ENCODE measurements at places on chromosomes 5 and 9. TPM values are rescaled to one million over a fixed set of nuclear protein-coding genes. Genes with fewer than 3 reads are reported as not detected.

- no peak for DNase-seq
These were observed 45.9 kb downstream of the SEMA6A start for GRCh38 chr5:116528519-116529234.

- no peak for DNase-seq
These were observed 26.7 kb downstream of the CLTA start for GRCh38 chr9:36217256-36217968.

- no peak for DNase-seq
These were observed 13.8 kb downstream of the ST8SIA4 start for GRCh38 chr5:100889165-100889743.

The ELAVL2 gene
- 0.54 TPM for polyA plus RNA-seq

DNA sequence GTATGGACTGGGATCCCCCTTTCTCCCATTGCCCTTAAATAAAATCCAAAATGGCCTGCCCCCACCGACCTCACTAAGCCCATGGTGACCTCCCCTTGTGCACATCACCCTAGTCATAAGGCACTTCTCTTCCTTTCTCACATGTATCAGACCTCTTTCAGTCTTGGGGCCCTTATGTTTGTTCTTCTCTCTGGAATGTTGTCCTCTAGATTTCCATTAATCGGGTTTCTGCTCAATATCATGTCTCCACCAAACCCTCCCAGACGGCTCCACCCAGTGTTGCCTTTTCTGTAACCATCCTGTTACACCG is 196.3 kb downstream of the ERCC6L2 start:
- no peak for DNase-seq

DNA sequence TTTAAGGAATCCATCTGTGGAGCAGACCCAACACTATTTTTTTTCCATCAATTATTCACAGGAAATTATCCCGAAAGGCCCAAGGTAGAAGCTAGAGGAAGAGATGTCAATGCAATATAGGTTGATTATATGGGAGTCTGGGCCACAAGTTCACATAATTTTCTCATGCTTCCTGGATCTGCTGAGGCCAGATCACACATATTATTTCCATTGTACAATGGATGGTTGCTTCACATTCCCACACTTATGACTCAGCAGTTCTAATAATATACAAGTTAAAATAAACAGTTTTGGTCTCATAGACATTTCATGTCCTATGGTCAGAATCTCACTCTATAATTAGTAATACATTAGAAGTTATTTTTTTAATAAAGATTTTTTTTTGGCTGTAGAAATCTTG is 66.0 kb upstream of the PTPRD start:
- no peak for DNase-seq

DNA sequence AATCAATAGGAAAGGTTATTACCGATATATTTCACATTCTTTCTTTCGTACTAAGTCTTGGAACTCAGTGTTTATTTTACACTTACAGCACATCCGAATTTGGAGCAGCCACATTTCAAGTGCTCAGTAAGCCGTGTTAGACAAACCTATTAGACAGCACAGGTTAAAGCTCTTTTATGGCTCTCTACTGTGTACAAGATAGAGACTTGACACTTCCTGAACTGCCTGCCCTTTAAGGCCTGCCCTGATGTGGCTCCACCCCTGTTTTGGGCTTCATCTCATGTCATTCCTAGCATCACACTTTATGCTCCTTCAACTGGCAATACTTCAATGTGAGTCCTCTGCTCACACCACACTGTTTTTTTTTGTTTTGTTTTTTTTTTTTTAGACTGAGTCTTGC is 23.5 kb upstream of the SUSD1 start:
- no peak for DNase-seq

GRCh38 chr9:108743901-108744371 is 111.8 kb downstream of the ACTL7B start:
- no peak for DNase-seq

The SLC28A3 gene
- 0.09 TPM for polyA plus RNA-seq

The CARTPT gene
- polyA plus RNA-seq = 3.9 TPM

GRCh38 chr9:118162716-118163115 is 458.5 kb downstream of the TLR4 start:
- DNase-seq = no peak

GRCh38 chr5:139867109-139867508 is 71.5 kb downstream of the PSD2 start:
- DNase-seq = no peak

- DNase-seq = peak; percentile 5
These were observed 59.5 kb upstream of the CHSY3 start for GRCh38 chr5:129844764-129845163.

The CMYA5 gene
- 4.3 TPM for polyA plus RNA-seq

GRCh38 chr5:31469886-31470285 is 62.0 kb downstream of the DROSHA start:
- no peak for DNase-seq

The CEL gene
- 1.4 TPM for polyA plus RNA-seq

The CDH12 gene
- 0.05 TPM for polyA plus RNA-seq

- no peak for DNase-seq
These were observed 52.7 kb downstream of the ABHD17B start for GRCh38 chr9:71858102-71858798.

- DNase-seq = no peak
These were observed 120.6 kb upstream of the ASTN2 start for GRCh38 chr9:117535434-117535833.

The FCN1 gene
- 3.6 TPM for polyA plus RNA-seq

- peak; percentile 39 for DNase-seq
These were observed 145.4 kb downstream of the ENTREP1 start for GRCh38 chr9:69470186-69470977.

GRCh38 chr9:34625186-34625486 is 3.7 kb downstream of the ARID3C start:
- no peak for DNase-seq

DNA sequence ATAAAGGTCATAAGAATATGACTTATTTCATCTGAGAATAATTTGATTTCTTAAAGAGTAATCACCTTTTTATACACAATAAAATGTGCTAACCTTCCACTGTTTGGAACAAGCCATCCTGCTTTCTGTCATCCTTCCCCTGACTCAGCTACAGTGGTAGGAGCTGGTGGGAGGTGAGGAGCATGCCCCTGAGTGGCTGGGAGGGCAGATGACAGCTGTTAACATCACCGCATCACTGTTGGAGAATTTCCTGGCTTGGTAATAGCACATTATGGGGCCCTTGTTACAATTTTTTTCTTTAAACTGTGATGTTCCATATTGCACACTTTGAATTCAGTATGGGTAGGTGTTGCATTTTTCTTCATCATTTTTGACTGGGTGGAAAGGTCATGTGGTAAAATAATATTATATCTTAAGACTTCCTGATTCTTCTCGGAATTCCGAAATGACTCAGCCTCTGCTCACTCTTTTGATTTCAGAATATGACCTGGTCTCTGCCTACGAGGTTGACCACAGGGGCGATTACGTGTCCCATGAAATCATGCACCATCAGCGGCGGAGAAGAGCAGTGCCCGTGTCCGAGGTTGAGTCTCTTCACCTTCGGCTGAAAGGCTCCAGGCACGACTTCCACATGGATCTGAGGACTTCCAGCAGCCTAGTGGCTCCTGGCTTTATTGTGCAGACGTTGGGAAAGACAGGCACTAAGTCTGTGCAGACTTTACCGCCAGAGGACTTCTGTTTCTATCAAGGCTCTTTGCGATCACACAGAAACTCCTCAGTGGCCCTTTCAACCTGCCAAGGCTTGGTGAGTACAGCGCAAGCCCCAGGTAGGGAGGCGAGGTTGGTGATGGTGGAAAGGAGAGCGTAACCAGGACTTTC is 5.8 kb downstream of the ADAMTS16 start:
- no peak for DNase-seq

- no peak for DNase-seq
These were observed 48.8 kb upstream of the SNAPC3 start for GRCh38 chr9:15373881-15374280.

The DYNC2I2 gene
- 30.3 TPM for polyA plus RNA-seq

The GDA gene
- 2.1 TPM for polyA plus RNA-seq

DNA sequence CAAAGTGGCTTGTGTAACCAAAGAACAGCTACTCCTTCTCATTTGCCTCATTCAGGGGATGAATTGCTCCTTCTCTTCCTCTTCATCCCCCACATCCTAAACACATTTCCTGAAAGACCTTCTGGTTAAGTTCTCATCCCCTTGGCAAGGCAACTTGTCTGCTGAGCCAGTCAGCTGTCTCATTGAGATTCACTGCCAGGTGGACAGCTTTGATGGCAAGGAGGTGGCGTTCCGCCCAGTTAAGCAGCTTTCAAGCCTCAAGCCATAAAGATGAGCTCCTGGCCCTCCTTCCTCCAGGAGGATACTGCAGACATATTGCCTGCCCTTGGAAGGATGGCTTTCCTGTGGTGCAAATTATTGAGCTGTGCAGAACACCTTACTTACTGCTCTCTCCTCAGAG is 448.6 kb upstream of the MPDZ start:
- no peak for DNase-seq

GRCh38 chr9:111036429-111036789 is 1.9 kb downstream of the LPAR1 start:
- DNase-seq = no peak

The CNTLN gene
- 6.7 TPM for polyA plus RNA-seq

- no peak for DNase-seq
These were observed at the start of gene ROR2 for GRCh38 chr9:91949946-91950664. Gene ROR2, minus strand, starts transcription at chr9:91950228.

DNA sequence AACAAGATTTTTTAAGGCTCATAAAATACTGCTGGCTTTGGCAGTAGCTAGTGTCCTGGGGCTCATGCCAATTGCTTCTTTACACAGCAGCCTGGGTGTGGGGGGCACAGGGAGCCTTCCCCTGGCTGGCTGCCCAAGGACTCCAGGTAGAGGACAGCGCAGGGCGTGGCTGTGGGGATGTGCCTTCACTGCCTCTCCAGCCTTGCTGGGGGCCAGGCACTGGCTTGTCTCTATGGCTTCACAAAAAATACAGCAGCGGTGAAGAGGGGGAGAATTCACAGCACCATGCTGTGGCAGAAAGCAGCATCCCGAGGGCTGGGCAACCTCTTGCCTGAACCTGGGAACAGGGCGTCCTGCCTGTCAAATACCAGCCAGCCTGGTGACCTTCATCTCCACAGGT is 57.4 kb downstream of the DAP start:
- no peak for DNase-seq

The PDE8B gene
- 2.4 TPM for polyA plus RNA-seq

GRCh38 chr9:135413461-135413860 is 66.1 kb upstream of the PPP1R26 start:
- DNase-seq = no peak

The NRARP gene
- 6.5 TPM for polyA plus RNA-seq

DNA sequence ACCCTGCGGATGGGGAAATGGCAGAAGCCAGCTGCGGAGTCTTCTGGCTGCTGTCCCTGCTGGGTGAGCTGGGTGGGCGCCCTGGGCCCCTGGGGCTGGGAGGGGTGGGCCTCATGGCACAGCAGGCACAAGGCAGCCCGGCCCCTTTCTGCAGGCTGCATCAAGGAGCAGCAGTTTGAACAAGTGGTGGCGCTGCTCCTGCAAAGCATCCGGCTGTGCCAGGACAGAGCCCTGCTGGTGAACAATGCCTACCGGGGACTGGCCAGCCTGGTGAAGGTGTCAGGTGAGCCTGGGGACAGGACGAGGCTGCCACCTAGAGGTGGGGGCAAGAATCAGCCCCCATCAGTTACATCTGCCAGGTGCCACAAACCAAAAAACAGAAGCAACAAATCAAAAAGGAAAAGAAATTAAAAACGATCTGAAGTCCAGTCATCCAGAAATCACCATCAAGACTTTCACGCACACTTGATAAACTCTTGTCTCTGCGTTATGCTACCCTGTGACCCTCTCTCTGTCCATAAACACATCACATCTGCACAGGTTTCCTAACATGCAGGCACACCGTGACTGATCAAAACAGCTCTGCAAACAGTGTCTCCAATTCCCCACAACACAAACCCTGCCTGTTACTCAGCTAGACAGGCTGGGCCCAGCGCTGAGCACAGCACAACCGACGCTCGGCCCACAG is 13.9 kb downstream of the REXO4 start:
- no peak for DNase-seq

The SPATA31C1 gene
- polyA plus RNA-seq = not detected

- no peak for DNase-seq
These were observed 28.4 kb downstream of the TMEM167A start for GRCh38 chr5:83048811-83049210.

- no peak for DNase-seq
These were observed 133.9 kb downstream of the MAN2A1 start for GRCh38 chr5:109823597-109823996.

The CKMT2 gene
- polyA plus RNA-seq = 8.4 TPM

GRCh38 chr5:175548626-175549311 is 70.4 kb downstream of the SFXN1 start:
- DNase-seq = no peak

GRCh38 chr5:81495286-81495685 is 101.4 kb upstream of the ACOT12 start:
- DNase-seq = no peak

The ADAMTS16 gene
- polyA plus RNA-seq = 0.16 TPM

DNA sequence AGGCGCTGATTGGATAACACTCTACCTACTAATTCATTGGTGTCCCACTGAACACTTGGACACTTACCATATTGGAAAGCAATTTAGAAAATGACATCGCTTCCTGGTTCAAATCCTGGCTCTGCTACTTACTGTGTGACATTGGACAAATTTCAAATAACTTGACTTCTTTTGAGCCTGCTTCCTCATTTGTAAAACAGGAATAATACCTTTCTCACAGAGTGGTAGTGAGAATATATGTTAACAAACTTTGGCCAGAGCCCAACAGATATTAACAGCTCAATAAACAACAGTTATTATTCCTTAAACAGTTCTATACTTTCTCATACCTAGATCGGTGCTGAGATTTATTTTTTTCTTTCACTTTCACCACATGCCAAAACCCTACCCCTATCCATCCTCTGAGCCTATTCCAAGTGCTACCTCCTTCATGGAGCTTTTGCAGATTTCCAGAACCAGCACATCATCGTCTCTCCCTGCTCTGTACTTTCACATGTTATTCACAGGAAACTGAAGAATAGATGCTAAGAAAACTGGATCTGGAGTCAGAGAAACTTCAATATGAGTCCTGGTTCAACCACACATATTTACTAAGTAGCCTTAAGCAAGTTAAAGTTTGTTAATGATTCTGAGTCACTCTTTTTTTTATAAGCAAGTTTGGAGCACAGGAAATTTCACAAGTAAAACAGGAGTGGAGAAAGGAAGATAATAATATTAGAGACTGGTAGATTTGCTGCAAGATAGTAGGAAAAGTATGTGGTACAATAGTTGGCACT is 92.3 kb downstream of the STRBP start:
- no peak for DNase-seq

GRCh38 chr9:99745085-99745484 is 76.6 kb upstream of the NR4A3 start:
- no peak for DNase-seq

The F2RL1 gene
- polyA plus RNA-seq = 4.2 TPM

The CYLC2 gene
- polyA plus RNA-seq = not detected

The TAF1L gene
- polyA plus RNA-seq = 0.01 TPM

GRCh38 chr9:128388150-128388549 is 17.0 kb downstream of the URM1 start:
- DNase-seq = no peak

GRCh38 chr5:167995844-167996425 is 295.5 kb upstream of the WWC1 start:
- no peak for DNase-seq

The PAM gene
- polyA plus RNA-seq = 185 TPM

The FOXD4L5 gene
- polyA plus RNA-seq = not detected
